Mesendoderm (in vitro differentiated cells): ENCODE measurements at places on chromosomes 16 and 17.
A peak's percentile ranks its signal among the peaks of the same experiment; 100 is the strongest.

DNA sequence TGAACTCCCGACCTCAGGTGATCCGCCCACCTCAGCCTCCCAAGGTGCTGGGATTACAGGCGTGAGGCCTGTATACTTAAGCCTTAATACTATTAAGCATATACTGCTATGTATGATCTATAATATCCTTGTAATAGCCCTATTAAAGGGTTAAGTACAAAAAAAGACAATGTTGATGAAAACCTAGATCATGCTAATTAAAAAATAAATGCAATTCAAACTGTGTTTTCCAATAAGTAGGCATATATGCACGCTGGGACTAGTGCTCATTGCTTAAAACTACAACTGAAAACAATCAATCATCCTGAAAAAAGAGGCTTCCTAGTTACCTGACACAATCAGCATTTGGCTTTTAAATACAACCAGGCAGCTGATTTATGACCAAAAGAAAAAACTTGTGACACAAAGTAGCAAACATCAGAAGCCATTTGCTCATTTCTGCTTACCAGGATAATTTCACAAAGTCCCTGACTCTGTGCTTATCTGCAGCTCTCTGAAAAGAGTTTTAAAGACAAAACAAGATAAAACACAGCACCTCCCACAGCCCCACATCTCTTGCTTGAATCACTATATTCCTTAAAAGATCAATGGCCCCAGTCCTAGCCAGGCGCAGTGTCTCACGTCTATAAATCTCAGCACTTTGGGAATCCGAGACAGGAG lies 11.1 kb downstream of the ZNF385C start:
- no peaks in the 10 kb centered on the region for H3K4me1 ChIP-seq
- no peaks in the 10 kb centered on the region for H3K27me3 ChIP-seq
- no peak for DNase-seq
- no peak overlapping the region for H3K27ac ChIP-seq
- H3K36me3 ChIP-seq: no peaks in the 10 kb centered on the region
- H3K4me3 ChIP-seq: no peak overlapping the region

- H3K27me3 ChIP-seq: no peaks in the 10 kb centered on the region
- H3K4me3 ChIP-seq: peak overlapping the region; percentile 99
- peak overlapping the region; percentile 94 for H3K27ac ChIP-seq
- no peak for DNase-seq
- peaks cover 17% of the 10 kb centered on the region for H3K36me3 ChIP-seq
Measured at GRCh38 chr17:7238420-7239090, 702 bp downstream of the PHF23 start.

DNA sequence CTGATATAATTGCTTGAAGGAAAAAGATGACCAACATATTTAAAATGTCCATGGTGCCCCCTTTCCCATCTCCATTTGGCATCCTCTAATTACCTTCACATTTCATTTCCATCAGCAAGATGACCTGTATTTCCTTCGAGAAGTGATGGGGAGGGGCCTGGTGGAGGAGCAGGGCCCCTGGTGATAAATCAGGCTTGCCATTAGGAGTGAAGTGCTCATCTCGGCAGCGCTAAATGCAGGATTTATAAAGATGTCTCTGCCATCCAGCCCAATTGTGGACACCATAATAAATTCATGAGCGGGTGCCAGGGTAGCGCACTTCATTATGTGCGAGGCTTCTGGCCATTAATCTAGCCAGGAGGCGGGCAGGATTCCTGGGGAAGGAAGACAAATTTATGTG lies 101.5 kb upstream of the IRX6 start:
- H3K4me1 ChIP-seq: no peaks in the 10 kb centered on the region
- DNase-seq: no peak
- no peaks in the 10 kb centered on the region for H3K36me3 ChIP-seq
- H3K27ac ChIP-seq: no peak overlapping the region
- no peak overlapping the region for H3K4me3 ChIP-seq
- H3K27me3 ChIP-seq: no peaks in the 10 kb centered on the region

DNA sequence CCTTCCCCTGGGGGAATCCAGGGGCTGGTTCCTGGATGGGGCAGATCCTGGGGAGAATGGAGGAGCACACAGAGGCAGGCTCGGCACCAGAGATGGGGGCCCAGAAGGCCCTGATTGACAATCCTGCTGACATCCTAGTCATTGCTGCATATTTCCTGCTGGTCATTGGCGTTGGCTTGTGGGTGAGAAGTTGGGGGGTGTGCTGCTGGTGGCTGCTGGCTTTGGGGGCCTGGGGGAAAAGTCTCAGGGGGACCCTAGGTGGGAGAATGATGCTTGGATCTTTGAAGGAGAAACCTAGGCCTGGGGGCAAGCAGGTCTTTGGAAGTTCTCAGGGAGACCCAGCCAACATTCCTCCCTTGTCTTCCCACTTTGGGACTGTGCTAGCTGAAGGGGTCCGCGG lies at the start of gene SLC5A2:
Gene SLC5A2 (plus strand): TSS at position 43 of the 400 bp plus-strand sequence. CDS start 14 bp downstream, at position 57.
- peaks cover 10% of the 10 kb centered on the region for H3K27me3 ChIP-seq
- H3K4me1 ChIP-seq: no peaks in the 10 kb centered on the region
- no peak within 1 kb of the TSS for H3K27ac ChIP-seq
- DNase-seq: no peak
- no peaks in the 10 kb centered on the region for H3K36me3 ChIP-seq

- H3K4me1 ChIP-seq: no peaks in the 10 kb centered on the region
- no peaks in the 10 kb centered on the region for H3K36me3 ChIP-seq
- no peak overlapping the region for H3K4me3 ChIP-seq
- peak; percentile 32 for DNase-seq
Measured at GRCh38 chr17:79126139-79126538, 51.5 kb downstream of the ENGASE start.
